ENCODE measurements at places on chromosomes 5 and 9.

DNA sequence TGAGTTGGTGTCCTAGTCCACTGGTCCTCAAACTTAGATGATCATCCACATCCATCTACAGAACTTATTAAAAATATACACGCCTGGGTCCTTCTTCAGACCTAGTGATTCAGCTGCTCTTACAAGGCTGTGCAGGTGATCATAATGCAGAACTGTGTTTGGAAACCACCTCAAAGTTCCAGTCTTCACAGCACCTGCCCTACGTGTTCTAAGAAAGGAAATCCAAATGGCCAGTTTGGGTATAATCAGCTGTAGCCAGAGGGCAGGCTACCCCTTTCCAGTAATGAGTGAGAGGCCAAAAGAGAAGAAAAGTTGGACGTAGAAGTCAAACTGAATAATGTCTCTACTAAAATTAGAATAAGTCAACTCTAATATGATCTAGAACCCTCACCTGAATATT, 15.4 kb downstream of the REEP5 start:
- no peak for DNase-seq

GRCh38 chr5:128216860-128217531, 133.4 kb downstream of the SLC12A2 start:
- DNase-seq = no peak

DNA sequence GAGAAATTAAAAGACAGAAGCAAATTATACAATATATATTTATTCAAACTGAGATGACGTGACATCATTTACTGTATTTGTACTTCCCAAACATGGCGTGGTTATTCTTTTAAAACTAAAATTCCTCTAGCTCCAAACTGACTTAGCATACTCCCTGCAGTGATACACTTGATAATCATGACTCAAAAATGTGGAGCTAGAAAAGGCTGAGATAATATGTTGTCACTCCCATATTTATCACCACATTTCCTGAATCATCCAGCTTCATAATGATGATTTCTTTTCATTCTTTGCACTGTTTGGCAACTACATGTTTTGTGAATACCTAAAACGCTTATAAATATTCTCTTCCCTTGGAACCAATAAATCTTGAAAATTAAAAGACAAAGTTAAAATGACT, 341.0 kb downstream of the EBF1 start:
- no peak for DNase-seq

DNA sequence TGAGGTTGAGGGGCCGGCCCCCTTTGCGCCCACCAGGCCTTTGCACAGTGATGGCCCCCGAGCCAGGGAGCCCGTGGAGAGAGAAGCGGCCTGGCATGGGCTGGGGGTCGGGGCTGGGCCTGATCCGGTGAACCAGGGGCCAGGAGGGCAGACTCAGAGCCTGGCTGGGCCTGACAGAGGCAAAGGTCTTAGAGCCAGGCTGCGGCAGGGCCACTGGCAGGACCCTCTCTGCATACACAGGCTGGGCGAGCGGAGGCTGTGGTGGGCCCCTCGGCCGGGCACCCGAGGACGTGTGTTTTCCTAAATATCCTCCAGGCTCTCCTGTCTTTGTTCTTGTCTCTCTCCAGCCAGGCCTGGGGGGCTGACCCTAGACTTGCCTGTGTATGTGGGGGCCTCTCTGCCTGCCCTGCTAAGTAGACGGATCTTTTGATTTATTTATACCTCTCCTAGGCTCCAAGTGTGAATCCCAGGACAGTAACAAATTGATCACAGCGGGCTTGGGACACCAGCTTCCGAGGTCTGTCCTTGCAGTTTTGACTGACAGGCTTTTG, 933 bp downstream of the NEK6 start:
- DNase-seq = no peak

- no peak for DNase-seq
These were observed 42.5 kb downstream of the KCNIP1 start for GRCh38 chr5:170546282-170546681.

- DNase-seq = no peak
These were observed 288.6 kb downstream of the CDH9 start for GRCh38 chr5:26749829-26750228.

GRCh38 chr5:163727028-163727427, 221.6 kb downstream of the MAT2B start:
- no peak for DNase-seq

GRCh38 chr5:96031811-96032261, 70.2 kb upstream of the ELL2 start:
- DNase-seq = no peak

DNA sequence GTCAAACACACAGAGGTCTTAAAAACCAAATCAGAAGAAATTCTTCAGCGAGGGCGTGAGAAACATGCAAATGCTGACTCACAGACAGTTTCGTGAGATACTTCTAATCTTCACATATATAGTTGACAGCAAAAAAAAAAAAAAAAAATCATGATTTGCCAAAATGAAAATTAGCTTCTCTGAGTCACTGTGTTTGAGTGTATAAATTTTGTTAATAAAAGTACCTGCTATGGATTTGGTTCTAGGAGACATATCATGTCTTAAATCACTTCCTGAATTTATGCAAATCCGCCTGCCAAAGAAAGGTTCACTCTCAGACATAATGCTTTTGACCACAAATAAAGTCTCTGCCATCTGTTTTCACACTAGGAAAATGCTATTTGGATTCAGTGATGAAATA, 114.3 kb downstream of the SLC1A3 start:
- DNase-seq = no peak

GRCh38 chr5:108101130-108101529, 280.8 kb downstream of the FBXL17 start:
- no peak for DNase-seq

DNA sequence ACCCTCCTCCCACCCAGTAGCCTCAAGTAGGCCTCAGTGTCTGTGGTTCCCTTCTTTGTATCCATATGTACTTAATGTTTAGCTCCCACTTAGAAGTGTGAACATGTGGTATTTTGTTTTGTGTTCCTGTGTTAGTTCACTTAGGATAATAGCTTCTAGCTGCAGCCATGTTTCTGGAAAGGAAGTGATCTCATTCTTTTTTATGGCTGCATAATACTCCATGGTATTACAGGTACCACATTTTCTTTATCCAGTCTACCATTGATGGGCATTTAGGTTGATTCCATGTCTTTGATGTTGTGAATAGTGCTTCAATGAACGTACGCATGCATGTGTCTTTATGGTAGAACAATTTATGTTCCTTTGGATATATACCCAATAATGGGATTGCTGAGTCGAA, 74.8 kb downstream of the SLC12A2 start:
- DNase-seq = no peak

GRCh38 chr5:133870661-133871060, 97.8 kb downstream of the C5orf15 start:
- no peak for DNase-seq

DNA sequence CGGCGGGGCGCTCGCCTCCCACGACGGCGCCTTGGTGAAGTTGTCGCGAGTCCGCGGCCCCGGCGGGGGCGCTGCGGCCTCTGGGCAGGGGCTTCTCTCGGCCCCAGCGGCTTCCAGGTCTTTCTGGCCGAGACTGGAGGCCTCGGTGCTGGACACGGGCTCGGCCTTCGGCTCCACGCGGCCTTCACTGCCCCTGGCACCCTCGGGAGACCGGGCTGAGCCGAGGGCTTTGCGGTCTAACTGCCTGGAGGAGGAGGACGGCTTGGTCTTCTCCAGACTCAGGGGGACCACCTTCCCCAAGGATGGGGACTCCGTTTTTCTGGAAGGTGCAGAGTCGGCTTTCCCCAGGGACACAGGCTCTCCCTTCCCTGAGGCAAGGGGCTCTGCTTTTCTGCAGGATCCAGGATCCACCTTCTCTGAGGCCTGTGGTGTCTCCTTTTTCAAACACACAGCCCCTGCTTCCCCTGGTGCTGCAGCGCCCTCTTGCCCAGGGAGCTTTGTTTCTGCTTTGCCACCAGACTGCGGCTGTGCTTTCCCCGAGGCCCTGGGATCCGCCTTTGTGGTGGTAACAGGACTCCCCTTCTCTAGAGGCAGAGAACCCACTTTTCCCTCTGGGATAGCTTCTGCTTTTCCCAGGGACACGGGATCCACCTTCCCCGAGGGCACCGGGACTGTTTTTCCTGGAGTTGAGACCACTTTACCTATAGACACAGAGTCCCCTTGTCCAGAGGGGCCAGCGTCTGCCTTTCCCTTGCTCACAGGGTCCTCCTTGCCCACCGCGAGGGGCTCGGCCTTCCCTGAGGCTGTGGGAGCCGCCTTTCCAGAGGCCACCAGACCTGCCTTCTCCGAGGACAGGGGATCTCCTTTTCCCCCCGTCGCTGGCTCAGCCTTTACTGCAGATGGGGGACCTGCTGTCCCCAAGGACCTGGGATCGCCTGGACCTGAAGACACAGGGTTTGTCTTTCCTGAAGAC, 12.3 kb downstream of the GPRIN1 start:
- no peak for DNase-seq

GRCh38 chr9:4301296-4301695, 1.4 kb upstream of the GLIS3 start:
- DNase-seq = no peak

- no peak for DNase-seq
These were observed 57.5 kb downstream of the SIL1 start for GRCh38 chr5:139140591-139141071.

GRCh38 chr5:9621379-9621903, 8.7 kb downstream of the TAS2R1 start:
- no peak for DNase-seq

- DNase-seq = no peak
These were observed 45.6 kb downstream of the TLE4 start for GRCh38 chr9:79617395-79617794.

- no peak for DNase-seq
These were observed 90.5 kb upstream of the DNAH5 start for GRCh38 chr5:14034963-14035362.

DNA sequence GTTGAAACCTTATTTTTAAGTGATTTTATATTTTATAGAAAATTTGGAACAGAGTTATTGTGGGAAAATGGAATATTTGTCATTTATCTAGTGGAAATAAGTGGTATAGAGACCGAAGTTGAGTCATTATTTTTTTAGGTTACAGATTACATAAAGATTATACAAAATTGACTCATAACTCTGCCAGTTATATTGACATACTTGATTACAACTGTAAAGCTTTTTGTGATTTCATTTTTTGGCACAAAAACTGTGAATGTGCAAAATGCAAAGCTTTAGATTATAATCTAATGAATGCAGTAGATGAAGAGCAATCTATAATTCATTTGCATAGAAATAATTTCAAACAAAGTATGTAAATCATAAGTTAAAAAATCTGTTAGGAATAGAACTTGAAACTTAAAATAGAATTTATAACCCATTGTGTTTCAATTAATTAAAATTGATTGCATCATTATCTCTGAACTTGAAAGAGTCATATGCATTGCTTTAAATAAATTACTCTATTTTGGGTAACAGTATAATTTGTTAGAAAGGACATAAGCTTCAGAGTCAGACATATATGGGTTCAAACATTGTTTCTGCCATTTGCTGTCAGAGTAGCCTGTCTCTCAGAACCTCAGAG, 280.4 kb downstream of the FER start:
- DNase-seq = no peak

DNA sequence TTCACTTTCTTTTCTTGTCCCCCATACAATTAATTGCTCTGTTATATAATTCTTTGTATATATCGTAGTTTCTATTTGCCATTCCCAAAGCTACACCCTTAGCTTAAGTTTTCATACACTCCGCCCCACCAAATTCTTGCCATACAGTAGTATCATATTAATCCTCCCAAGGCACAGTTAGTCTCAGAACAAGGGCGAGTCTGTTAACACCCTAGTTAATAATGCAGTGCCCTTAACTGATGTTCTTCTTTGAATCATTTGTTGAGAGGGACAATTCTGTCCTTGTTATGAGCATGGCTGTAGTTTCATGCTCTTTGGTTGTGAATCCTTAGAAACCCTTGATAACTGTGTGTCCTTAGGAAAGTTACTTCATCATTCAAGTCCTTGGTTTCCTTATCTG, 206.2 kb downstream of the CFAP90 start:
- no peak for DNase-seq

DNA sequence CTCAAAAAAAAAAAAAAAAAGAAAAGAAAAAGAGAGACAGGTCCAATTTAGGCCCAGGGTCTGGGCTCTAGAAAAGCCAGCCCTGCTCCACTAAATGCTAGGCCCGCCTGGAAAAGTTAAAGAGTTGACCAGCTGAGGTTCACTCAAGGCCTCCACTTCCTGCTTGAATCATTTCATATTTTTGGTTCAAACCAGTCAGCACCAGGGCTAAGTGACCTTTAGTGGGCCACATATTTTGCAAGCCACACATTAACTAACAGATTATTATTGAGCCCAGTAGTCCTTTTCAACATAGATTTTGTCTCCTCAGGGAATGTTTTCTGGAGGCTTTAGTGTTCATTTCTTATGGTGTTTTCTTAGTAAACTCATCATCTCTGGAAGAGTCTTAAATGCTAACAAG, 156.6 kb downstream of the TLR4 start:
- no peak for DNase-seq

GRCh38 chr5:96657068-96657467, 5.1 kb upstream of the CAST start:
- no peak for DNase-seq

GRCh38 chr9:68923480-68923879, 90.4 kb downstream of the PRKACG start:
- no peak for DNase-seq

GRCh38 chr5:72599519-72600370, 92.5 kb upstream of the ZNF366 start:
- no peak for DNase-seq

GRCh38 chr5:170312666-170313065, 15.1 kb upstream of the LCP2 start:
- DNase-seq = no peak

DNA sequence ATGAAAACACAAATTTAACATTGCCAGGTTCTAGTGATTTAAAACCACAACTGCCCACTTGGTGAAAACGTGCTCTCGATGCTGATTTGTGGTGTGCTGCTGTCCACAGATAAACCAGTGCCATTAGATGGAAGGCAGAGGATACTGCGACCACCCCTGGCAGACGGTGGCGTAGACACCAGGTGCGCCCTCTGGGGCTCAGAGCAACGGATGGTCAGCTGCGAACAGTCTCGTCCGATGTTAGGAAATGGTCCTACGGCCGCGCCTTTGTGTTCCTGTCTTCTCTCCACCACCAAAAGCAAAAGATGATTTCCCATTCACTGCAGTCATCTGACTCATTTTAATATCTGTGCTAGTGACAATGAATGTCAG, 43.2 kb downstream of the UBE2QL1 start:
- DNase-seq = no peak

- no peak for DNase-seq
These were observed 20.7 kb upstream of the EBF1 start for GRCh38 chr5:159120446-159120845.

- DNase-seq = no peak
These were observed 85.7 kb upstream of the ARRDC3 start for GRCh38 chr5:91468651-91469422.

DNA sequence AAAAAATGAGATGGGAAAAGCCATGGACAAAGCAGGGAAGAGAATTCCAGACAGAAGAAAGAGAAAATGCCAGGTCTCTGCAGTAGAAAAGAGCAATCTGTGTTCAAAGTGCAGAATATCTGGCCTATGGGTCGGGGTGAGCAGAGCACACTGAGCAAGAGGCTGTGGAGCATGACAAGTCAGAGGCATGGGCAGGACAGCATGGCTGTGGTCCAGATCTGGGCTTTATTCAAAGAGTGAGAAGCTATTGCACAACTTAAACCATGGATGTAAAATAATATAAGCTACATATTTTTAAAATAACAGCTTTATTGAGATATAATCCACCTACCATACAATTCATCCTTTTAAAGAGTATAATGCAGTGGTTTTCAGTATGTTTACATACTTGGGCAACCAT, 133.1 kb upstream of the SPDL1 start:
- DNase-seq = no peak

GRCh38 chr5:108398964-108399363, 17.1 kb upstream of the FBXL17 start:
- DNase-seq = no peak

- DNase-seq = no peak
These were observed 597 bp downstream of the SLC31A1 start for GRCh38 chr9:113221800-113222481.
